GM19239 (cell line): ENCODE measurements at places on chromosomes 6 and 20.
A peak's percentile ranks its signal among the peaks of the same experiment; 100 is the strongest.

DNA sequence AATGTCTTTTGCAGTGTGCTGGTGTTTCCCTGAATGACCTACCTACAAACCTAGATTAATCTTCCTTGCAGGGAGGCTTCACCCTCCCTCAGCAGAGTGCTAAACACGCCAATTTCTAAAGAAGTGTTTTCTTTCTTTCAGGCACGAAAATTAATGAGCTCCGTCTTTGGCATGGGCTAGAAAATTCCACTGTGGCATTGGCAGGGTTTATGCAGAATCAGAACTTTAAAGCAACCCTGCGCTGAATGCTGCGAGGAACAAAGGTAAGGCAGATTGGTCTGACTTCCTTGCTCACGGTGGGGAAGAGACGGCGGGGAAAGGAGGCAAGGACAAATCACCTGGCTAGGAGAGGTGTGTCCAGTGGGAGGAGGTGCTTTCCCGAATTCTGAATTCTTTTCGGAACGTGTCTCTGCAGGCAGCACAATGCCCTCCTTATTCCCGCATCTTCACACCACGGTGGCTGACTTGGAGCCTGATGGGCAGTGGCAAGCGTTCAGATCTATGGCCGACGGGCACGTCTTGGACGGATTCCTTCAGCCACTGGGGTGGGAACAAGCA is 6.2 kb upstream of the BANF2 start:
- DNase-seq, result no peak

- DNase-seq, result no peak
Measured at GRCh38 chr20:64091770-64092169, 7.6 kb upstream of the LKAAEAR1 start.

GRCh38 chr6:55794136-55794812 is 81.1 kb downstream of the BMP5 start:
- no peak for DNase-seq

- no peak for DNase-seq
Measured at GRCh38 chr20:15976047-15976736, 597.1 kb downstream of the KIF16B start.

DNA sequence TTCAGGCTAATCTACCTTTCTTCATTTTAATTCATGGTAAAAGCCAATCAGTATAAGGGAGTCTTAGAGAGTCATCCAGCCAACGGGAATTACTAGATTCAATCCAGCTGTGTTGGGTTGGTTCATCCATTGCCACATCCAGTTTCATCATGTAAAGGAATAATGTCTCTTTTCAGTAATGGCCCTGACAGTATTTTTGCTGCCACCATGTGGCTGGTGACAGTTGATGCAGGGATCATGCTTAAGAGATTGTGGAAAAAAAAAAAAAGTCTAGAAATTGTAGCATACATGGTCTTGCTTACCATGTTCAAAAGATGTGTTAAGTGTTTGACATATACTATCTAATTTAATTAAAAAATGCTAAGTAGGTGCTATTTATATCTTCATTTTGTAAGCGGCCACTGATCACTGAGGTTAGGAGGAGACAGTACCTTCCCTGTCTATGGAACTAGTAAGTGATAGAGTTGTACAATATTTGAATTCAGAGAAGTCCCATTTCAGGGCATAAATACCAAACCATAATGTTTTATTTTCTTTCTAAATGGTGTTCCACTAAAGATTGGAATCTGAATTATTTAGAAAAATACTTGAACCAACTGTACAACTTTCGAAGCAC is 135.9 kb downstream of the KHDRBS2 start:
- DNase-seq, result no peak

DNA sequence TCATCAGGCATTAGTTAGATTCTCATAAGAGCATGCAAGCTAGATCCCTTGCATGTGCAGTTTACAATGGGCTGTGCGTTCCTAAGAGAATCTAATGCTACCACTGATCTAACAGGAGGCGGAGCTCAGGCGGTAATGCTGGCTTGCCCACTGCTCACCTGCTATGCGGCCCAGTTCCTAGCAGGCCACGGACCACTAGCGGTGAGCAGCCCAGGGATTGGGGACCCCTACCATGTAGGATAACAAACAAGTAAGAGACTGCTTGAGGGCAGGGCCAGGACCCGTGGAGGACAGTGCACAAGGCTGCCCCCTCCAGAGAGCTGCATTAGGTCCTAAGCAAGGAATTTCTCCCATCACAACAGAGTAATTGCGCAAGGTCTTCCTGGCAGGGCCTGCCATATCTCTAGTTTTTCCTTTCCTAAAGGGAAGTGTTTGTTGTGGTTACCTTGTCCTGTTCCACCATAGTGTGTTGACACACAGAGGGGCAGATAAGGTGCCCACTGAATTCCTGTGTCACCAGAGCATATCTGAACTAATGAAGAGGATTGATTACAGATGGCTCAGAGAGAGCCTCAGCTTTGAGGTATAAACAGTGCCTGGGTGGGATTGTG is 58.0 kb downstream of the PACRG start:
- no peak for DNase-seq

DNA sequence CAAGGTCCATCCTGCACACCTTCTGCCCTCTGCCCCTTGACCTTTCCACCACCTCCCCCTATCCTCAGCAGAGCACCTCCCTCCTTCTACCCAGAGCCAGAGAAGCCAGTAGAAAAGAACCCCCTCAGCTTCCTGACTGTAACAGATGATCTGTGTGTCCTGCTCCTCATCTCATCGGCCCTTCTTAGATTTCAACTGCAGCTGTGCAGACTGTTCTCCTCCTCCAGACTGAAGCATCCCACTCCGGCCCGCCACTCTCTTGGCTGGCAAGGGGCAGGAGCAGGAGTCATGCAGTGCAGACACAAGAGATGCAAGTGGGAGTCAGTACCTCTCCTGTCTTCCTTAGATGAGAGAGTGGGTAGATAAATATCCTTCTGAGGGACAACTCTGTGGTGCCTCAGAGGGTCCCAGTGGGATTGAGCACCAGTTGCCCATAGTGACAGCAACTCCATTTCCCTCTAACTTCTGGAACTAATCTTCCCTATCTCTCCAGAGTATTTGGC is 163.5 kb upstream of the MLN start:
- DNase-seq, result no peak

GRCh38 chr6:147935656-147936055 is 407.0 kb upstream of the SASH1 start:
- no peak for DNase-seq

- DNase-seq, result no peak
Measured at GRCh38 chr20:945841-946240, 29.7 kb upstream of the ANGPT4 start.

- DNase-seq, result no peak
Measured at GRCh38 chr20:47659904-47660601, 125.2 kb downstream of the SULF2 start.

GRCh38 chr20:32521780-32522525 is 63.2 kb downstream of the NOL4L start:
- DNase-seq, result peak; percentile 69

DNA sequence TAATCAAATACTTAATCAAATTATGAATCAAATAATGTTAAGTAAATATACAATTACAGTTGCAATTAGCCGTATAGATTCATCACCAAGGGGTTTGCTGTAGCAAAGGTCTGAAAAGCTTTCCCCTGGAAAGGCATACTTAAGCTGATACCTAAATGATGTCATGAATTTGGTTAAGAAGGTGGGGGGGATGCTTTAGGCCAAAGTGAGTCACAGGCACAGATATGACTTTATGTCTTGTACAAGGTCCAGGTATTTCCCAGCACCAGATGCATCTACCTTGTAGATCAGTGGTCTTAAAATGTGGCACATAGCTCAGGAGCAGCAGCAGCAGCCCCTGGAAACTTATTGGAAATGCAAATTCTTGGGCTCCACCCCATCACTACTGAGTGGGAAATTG is 557.3 kb upstream of the CDH4 start:
- no peak for DNase-seq

- no peak for DNase-seq
Measured at GRCh38 chr20:46400828-46401477, 5.5 kb downstream of the ELMO2 start.

- no peak for DNase-seq
Measured at GRCh38 chr6:72631480-72631879, 9.6 kb downstream of the KCNQ5 start.

DNA sequence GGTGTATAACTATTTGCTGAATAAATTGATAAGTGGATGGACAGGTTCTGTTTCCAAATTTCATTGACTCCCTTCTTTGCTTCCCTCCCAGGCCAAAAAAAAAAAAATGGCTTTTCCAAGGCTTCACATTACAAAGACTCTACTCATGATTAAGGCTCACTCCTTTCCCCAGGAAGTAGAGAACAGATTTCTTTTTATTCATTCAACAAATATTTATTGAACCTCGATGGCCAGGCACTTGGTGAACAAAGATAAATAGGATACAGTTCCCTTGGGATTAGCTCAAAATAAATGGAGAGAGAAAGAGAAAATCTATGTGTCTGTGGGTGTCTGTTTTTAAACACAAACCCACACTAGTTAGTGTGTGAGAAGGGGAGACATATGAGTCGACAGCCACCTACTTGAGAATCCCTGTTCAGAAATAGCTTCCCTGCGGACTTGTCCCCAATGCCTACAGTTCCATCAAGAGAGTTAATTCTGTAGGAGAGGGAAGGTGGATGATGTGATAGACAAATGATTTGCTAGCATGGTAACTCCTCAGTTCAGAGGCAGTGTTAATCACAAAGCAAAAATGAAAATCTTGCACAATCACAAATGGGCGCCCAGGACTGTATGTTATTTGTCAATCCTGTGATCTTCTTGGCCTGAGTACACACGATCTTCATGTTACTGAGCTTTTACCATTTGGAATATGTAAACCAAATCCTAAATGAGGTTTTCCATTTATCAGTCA is 20.3 kb downstream of the TRAF3IP2 start:
- no peak for DNase-seq

GRCh38 chr6:11241793-11242201 is 9.3 kb upstream of the NEDD9 start:
- DNase-seq, result no peak

GRCh38 chr20:271069-271468 is 13.5 kb downstream of the DEFB132 start:
- DNase-seq, result no peak

DNA sequence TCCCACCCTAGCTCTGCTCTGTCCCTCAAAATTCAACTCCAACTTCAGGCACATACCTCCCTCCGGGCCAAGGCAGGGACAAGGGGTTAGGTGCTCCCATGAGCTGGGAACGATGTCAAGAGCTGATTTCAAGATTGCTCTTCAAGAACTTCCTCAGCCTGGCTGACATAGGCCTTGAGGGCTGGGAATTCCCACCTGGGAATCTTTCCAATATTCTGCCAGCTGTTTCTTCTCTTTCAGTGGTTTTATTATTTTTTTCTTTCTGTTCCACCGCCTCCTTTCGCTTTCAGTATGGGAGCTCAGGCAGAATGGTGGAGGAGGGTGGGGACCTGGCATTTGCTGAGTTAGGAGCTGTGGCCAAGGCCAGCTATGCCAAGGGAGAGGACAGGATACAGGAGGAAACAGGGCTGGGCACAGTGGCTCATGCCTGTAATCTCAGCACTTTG is 33.7 kb downstream of the SRSF3 start:
- DNase-seq, result no peak

DNA sequence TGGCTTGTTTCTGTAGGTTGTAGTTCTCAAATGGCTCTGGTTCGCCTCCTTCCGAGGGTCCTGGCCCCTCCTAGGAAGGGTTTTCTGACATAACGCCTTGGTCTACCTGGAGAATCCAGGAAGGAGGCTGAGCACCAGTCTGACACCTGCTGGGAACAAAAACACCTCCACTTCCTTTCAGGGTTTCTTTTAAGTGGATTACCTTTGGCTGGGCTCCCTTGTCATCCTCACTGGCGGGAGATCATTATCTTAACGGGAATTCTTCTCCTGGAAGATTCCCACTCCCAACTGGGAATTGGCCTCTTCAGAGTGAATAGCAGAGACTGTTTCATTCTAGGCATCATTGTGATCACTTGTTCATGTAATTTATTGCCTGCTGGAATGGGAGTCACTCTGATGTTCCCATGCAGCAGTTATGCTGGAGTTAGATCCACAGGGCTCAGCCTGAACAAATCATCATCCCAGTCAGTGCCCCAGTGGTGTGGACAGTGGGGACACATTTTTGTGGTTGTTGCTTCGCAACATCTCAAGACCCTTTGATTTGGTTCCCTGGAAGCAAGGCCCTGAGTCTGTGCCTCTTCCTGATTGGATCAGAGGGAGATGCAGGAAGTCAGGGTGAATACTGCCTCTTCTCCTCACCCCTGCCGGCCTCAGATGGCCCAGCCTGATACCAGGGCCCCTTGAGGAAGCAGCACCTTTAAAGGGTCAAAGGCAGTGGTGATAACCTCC is 49.1 kb downstream of the LYRM2 start:
- DNase-seq, result no peak

- DNase-seq, result no peak
Measured at GRCh38 chr6:65259059-65259458, 448.0 kb downstream of the EYS start.

GRCh38 chr6:80767808-80768207 is 661.3 kb downstream of the BCKDHB start:
- DNase-seq, result no peak

GRCh38 chr6:74932232-74932888 is 273.5 kb downstream of the COL12A1 start:
- no peak for DNase-seq

- no peak for DNase-seq
Measured at GRCh38 chr20:36861875-36862801, 13.8 kb upstream of the TLDC2 start.

DNA sequence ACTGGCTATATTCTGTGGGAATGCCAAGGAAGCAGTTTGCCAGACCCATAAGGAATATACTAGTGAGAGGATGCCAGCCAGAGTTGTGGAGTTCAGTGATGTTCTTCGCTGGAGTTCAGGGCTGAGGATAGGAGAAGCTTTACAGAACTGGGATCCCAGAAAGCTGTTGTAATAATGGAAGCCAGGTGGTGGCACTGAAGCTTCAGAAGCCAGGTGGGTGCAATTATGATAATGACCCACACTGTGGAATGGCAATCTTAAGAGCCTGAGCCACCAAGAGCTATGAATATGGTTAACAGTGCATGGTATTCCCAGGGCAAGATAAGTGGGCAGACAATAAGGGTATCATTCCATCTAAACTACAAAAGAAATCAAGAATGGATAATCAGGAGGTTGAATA is 25.1 kb upstream of the ENPP1 start:
- no peak for DNase-seq

DNA sequence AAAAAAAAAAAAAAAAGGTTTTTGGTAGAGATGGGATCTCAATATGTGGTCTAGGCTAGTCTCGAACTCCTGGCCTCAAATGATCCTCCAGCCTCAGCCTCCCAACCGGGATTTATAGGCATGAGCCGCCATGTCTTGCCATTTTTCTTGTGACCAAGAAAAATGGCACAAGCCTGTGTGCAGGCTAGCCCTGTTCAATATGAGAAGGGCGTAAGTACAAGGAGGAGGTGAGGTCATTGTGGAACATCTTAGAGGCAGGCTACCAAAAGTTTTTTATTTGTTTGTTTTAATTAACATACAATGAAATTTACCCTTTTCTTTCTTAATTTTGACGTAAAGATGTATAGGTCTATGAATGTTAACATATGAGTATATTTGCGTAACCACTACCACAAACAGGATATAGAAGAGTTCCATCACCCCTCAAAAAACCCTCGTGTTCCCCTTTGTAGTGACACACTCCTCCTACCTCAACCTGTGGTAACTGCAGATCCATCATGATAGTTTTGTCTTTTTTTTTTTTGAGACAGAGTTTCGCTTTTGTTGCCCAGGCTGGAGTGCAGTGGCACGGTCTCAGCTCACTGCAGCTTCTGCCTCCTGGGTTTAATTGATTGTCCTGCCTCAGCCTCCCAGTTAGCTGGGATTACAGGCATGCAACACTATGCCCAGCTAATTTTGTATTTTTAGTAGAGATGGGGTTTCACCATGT is 28.3 kb upstream of the KIF3B start:
- no peak for DNase-seq

GRCh38 chr6:56101141-56101553 is 146.2 kb downstream of the COL21A1 start:
- DNase-seq, result no peak

- no peak for DNase-seq
Measured at GRCh38 chr6:113047148-113047547, 700.0 kb downstream of the RFPL4B start.
